ENCODE measurements at places on chromosomes 7 and 10.

- no peak for DNase-seq
Observed at GRCh38 chr10:73865107-73865458, 9.3 kb downstream of the CAMK2G start.

DNA sequence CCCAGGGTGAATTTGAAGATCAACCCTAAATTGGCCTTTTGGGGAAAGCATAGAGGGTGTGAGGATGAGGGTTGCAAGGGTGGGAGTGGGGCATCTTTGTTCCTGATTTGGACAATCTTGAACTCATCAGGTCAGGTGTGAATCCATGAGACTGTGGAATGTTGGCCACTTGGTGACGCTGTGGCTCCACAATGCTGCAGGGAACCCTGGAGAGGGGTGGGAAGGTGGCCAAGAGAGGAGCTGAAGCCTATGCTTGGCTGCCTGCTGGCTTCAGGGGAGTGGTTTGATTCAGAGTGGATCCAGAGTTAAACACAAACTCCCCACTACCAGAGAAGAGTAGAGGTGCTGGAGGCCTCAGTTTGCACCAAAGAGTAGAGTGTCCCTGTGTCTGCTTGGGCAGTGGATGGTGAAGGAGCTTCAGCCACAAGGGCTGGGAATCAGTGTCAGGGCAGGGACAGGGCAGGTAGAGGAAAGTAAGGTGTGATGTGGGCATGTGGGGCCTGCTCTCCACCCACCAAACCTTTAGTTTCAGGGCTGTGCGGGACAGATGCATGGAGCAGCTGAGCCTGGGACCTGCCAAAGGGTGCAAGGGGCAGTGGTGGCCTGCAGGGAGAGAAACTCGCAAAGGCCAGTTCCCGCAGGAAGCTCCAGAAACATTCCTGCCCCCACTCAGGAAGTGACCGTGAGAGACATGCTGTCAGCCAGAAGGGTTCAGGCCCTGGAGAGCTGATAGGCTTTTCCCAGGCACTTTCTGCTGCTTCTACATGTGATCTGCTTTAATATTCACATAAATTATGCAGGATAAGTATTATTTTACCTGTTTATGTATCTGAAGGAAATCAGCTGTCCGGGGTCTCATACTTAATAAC, 81.0 kb upstream of the PRSS58 start:
- peak; percentile 86 for DNase-seq

- peak; percentile 64 for DNase-seq
Observed at GRCh38 chr7:78134256-78134655, 335.7 kb downstream of the PHTF2 start.

DNA sequence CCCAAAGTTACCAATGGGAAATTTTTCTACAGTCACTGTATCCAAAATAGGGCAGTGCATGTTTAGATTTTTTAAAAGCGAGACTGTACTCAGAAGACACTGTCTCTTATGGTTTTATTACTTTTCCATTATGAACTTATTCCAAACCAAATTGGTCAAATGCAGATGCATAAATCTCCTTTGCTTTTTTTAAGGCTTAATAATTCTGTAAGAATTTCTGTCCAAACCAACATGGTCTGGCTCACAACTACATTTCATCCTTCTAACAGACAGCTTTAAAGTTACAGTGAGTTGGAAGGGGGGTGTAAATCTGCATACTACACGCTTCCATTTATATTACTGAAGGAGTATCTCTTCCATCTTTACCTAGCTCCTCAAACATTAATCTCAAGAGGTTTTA, 199.2 kb downstream of the SLC25A13 start:
- DNase-seq, result no peak

GRCh38 chr10:9505546-9505945, 1451.1 kb downstream of the GATA3 start:
- no peak for DNase-seq

DNA sequence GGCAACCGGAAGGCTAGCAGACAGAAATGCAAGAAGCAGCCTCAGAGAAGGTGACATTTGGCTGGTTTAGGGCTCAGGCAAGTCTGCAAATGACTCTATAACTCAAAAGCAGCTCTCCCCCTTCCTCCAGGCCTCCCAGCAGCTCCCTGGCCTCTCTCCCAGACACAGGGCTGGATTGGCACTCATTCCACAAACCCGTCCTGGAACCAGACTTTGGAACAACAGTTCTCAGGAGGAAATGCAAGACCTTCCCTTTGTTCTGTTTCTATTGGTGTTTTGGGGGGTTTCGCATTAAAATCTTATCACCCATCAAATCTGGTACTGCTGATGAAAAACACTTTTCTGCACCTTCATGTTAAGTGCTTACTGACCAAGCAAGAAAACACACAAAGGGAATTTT, 40.3 kb upstream of the EFCAB10 start:
- no peak for DNase-seq

- DNase-seq, result no peak
Observed at GRCh38 chr10:69103784-69104183, 15.9 kb downstream of the SRGN start.

DNA sequence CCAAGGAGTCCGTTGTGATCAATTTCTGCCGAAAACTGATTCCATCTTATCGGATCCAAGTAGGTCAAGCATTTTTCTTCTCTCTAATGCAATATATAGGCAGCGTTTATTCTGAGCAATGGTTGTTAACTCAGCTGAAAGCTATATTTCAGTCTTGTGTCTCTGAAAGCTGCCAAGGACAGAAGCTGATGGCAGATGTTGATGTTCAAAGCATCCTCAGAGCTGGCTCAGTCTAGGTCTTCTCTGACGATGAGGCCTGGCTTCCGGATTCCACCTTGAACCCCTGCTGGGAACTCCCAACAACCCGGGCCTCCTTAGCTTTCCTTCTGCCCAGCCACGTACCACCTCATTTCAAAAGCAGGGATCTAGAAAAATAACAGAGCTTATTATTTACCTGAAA, 863.6 kb downstream of the NRG3 start:
- no peak for DNase-seq

DNA sequence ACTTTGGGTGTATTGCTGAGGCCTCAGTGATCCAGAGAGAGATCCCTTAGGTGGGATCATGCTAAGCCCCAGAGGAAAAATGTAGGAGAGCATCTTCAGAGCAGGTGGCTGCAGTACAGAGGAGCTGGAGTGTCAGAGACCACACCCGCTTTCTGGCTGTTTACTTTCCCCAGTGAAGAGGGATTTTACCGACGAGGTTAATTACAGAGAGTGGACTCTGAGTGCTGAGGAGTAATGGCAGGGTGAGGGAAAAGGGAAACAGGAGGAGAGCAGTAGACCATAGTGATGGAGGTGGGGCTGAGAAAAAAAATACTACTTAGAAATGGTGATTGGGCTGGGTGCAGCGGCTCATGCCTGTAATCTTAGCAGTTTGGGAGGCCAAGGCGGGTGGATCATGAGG, 43.3 kb upstream of the HBP1 start:
- no peak for DNase-seq

DNA sequence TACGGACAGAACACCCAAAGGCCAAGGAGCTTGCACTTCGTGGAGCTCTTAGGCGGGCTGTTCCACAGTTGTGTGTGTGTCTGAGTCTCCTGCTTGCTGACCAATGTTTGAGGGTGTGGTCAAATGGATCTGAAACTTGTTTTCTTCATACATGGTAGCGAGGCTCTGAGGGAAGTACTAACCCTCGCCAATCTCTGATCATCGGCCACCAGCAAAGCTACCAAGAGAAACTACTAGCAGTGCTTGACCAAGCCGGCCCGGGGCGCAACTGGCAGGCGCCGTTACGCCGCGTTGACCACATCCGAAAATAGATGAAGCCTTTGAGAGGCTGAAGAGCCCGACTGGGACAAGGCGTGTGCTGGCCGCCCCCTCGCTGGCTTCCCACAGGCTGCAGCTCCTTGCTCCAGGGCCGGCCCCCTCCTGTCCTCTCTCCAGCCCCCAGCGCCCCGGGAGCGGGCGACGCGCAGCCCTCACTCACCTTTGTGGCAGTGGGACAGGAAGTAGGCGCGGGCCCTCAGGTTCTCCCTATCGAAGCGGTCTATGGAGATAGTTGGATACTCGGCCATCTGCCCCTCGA, 384 bp downstream of the DCLRE1C start:
- peak; percentile 59 for DNase-seq

- no peak for DNase-seq
Observed at GRCh38 chr7:39667341-39667923, 44.1 kb downstream of the RALA start.

DNA sequence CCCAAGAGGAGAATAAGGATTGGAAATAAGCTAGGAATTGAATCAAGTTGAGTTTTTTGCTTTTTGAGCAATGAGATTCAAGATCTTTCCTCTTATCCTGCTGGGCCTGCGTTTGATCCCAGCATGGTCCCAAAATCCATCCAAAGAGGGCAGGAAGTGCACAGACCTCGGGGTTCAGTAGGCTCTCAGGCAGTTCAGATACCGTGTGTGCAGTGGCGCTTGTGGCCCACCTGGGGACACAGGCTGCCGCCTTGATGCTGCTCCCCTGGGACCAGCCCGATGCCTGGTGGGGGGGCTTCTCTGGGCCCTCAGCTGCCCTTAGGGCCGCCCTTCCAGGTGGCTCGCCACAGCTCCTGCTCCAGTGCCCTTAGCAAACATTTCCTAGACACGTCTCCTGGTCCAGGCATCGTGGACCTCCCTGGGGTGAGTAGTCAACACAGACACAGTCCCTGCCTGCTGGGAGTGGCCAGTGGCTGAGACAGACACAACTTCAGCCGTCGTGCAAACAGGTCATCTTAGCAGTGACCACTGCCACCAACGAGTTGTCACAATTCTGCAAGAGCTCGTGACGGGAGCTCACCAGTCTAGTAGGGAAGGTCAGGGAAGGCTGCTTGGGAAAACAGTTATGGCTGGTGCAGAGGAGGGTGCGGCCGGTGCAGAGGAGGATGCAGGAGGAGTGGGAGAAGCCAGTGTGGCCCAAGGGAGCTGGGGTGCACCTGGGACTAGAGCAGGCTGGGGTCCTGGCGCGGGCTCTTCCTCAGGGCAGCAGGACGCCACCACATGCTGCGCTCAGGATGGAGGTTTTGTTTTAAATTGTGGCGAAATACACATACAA, 21.7 kb upstream of the JAKMIP3 start:
- DNase-seq, result no peak

DNA sequence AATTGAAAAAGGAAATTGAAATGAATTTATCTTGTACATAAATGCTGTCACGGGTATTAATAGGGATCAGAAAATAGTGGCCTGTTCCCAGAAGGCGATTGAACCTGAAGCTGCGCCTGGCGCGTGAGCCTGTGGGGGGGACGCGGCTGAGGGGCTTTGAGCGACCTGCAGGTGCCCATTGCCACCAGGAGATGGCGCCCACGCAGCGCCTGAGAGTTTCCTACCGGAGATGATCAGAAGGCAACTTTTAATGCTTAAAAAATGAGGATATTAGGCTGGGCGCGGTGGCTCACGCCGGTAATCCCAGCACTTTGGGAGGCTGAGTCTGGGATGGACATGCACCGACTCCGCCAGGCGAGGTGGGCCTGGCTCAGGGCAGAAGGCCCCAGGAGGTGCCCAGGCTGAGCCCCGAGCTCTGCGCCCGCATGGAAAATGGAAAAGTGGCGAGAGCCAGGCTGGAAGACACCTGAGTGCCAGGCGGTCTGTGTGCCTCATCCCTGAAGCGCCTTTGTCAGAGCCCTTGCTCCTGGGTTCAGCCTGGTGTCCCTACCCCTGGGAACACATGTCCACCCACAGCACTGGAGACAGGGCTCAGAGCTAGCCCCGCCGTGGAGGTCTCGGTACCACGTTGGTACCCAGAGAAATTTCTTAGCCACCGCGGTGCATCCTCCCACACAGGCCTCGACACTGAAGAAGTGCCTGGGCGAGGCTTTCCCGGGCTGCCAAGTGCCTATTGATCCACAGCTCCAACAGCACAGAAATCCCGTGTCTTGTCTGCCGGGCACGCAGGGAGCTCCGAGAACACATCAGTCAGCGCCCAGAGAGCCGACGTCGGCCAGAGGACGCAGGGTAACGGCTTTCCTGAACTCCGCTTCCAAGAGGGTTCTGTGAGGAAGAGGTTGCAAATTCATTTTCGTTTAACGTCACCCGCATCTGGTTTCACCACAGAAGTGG, 117.4 kb downstream of the INPP5A start:
- peak; percentile 78 for DNase-seq

GRCh38 chr7:14836571-14837189, 65.9 kb downstream of the DGKB start:
- DNase-seq, result peak; percentile 88

DNA sequence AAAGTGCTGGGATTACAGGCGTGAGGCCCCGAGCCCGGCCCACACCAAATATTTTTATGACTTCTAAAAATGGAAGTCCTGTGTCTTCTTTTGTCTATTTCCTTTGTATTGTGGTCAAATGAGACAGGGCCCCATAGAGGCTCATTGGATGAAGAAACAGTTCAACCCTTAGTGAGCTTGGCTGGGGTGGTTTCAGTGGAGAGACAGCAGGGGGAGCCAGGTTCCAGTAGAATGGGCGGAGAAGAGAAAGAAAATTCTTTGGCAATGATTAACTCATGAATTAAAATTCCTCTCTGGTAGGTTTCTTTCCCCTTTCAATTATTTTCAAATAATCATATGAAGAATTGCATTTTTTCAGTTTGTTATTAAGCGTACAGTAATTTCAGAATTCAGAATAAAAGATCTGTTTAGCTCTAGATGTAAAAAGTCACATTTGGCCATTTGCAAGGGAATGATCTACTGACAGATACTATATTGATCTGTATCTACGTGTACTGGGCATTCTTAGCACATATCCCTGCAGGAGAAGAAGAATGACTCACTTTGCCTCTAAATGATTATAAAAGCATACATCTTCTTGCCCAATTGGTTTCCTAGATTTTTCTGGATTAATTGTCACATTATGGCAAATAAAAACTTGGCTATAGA, 43.2 kb downstream of the PNLIPRP3 start:
- peak; percentile 80 for DNase-seq

DNA sequence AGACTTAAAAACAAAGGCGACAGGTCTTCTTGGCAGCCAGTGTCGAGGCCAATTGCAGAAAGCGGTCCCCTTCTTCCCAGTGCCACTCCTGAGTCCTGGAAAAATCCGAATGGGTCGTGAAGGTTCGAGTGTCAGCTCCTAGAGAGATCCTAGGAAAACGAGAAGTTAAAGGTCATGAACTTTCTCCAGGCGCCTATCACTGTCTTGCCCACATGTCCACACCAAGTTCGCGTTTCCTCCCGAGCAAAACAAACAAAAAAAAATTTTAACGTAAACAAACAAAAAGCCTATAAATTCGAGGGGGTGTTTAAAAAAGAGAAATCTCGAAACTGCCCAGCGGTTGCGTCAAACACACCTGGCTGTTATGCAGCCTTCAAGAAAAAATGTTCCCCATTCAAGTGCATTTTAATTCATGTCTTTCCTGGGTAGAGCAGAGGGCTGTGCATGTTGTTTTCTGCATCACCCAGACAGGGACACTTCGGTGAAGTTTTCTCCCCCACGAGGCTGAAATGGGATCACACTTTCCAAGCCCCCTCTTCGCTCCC, 1.5 kb downstream of the ARHGAP21 start:
- DNase-seq, result peak; percentile 23
